Activated CD4-positive, alpha-beta T cell treated with anti-CD3 and anti-CD28 coated beads, Interleukin-10, Interleukin-2, amounts not matched to agents 100 ng/mL and 50 ng/mL, durations not matched to agents 16 hours and 8 hours (primary cell): ENCODE measurements at places on chromosomes 4 and X.

GRCh38 chr4:187204389-187204918, 480.8 kb upstream of the FAT1 start:
- DNase-seq: no peak

DNA sequence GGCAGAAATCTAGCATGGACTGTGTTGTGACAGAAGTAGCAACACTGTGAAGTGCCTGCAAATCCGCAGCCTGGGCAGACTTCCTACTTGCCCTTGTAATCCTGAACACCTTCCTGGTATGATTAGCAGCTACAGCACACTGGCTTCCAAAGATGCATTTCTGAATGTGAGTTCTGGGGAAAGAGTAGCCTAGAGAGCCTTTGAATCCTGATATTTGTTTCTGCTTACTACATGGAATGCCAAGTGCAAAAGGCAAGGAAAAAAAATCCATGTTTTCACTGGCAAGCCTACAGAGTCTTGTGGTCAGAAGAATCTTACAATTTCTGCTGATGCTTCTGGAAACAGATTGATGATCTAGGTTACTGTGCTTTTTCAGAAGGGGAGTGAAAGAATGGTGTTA, 223.7 kb downstream of the COL25A1 start:
- no peak for DNase-seq

GRCh38 chr4:108884596-108884995, 121.7 kb upstream of the ETNPPL start:
- DNase-seq: no peak

GRCh38 chrX:20217906-20218305, 48.8 kb downstream of the RPS6KA3 start:
- no peak for DNase-seq
